ENCODE measurements at places on chromosomes 1 and 21.

DNA sequence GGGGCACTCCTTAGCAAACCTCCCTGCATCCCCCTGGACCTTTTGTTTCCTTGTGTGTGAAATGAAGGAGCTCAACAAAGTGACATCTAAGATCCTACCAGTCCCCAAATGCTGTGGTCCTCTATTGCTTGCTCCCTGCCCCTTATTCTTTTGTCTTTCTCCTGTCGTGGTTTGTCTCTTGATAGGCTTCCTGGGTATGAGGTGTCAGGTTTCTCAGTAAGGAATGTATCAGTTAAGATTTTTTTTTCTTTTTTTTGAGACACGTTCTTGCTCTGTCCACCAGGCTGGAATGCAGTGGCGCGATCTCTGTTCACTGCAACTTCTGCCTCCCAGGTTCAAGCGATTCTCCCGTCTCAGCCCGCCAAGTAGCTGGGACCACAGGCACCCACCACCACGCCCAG is 16.8 kb downstream of the CNIH3 start:
- no peak overlapping the region for H3K4me3 ChIP-seq
- peak overlapping the region; percentile 74 for H3K27ac ChIP-seq
- H3K4me1 ChIP-seq: peaks cover 46% of the 10 kb centered on the region
- no peak for DNase-seq
- no peaks in the 10 kb centered on the region for H3K36me3 ChIP-seq
- H3K27me3 ChIP-seq: peaks cover 6% of the 10 kb centered on the region

- no peaks in the 10 kb centered on the region for H3K36me3 ChIP-seq
- H3K27me3 ChIP-seq: peaks cover 48% of the 10 kb centered on the region
- H3K4me3 ChIP-seq: no peak overlapping the region
- no peak for DNase-seq
- H3K27ac ChIP-seq: no peak overlapping the region
These were observed 41.7 kb upstream of the COA6 start for GRCh38 chr1:234331507-234331906.

GRCh38 chr1:41890825-41891198 is 27.9 kb downstream of the HIVEP3 start:
- DNase-seq: no peak
- no peaks in the 10 kb centered on the region for H3K27me3 ChIP-seq
- H3K36me3 ChIP-seq: no peaks in the 10 kb centered on the region
- peaks cover 14% of the 10 kb centered on the region for H3K4me1 ChIP-seq

DNA sequence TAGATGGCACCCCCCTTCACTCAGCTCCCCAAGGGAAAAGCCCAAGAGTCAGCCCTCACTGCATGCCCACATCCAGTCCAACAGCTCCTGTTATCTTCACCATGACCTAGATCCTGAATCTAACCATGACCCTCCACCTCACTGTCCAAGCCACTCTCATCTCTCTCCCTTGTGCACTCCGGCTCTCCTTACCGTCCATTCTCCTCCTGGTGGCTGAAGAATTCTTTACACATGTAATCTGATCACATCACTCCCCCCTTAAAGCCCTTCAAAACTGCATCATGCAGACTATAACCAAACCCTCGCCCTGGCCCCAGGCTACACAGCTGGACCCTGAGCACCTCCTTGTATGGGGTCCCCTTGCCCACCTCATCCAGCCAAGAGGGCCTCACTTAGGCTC is 14.0 kb upstream of the PAQR7 start:
- H3K27ac ChIP-seq: peak overlapping the region; percentile 96
- no peak overlapping the region for H3K4me3 ChIP-seq
- peaks cover 12% of the 10 kb centered on the region for H3K36me3 ChIP-seq
- peaks cover 42% of the 10 kb centered on the region for H3K4me1 ChIP-seq

DNA sequence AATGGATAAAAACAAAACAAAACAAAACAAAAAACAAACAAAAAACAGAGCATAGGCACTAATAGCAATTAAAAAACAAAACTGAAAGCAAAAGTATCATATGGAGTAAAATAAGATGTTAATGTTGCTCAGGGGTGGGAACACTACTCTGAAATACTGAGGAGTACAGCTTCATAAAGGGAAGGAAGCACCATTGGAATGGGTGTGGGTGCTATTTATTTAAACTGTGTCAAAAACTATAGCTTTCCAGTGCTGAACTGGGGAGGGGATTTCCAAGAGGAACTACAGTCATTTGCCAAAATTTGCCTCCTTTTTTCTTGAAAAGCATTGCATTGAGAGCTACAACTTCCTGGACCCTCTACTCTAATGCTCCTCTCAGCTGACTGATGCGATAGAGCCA is 40.0 kb downstream of the SPTA1 start:
- H3K27me3 ChIP-seq: no peaks in the 10 kb centered on the region
- no peaks in the 10 kb centered on the region for H3K4me1 ChIP-seq
- no peak overlapping the region for H3K4me3 ChIP-seq
- DNase-seq: no peak

DNA sequence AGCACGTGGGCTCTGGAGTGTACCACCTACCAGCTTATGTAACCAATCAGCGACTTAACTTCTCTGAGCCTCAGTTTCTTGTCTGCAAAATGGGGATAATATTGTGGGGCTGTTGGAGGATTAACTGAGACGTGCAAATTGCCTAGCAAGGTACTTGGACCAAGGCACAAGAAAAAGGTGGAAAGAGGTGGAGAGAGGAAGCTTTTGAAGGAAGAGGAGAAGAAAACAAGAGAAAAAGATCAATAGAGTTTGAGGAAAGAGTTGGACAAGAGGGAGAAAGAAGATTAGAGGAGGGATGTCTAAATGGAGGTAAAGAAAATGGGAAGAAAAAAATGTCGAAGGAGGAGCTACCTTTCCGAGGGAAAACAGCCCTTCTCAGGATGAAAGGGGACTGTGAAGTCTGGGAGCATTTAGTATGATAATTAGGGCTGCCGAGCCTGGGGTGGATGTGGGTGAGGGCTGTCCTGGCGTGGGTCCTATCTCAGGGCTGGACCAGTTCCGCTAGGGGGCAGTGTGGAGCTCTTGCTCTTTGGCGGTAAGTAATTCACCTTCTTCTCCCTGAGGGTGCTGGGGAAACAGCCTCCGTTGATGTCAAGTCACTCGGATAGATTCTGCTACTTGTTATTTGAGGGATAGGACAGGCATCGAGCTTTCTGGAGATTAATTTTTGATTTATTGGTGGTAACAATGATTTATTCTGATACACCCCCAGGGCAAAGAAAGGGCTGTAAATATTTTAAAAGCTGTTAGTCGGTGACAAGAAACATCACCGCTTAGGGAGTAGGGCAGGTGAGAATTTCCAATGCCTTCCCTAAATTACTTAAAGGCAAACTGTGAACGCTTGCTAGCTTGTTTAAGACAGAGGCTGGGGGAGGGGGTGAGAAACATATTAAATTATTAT is 79.0 kb upstream of the NFASC start:
- no peak overlapping the region for H3K27ac ChIP-seq
- no peaks in the 10 kb centered on the region for H3K36me3 ChIP-seq
- peak; percentile 53 for DNase-seq
- H3K27me3 ChIP-seq: peaks cover 60% of the 10 kb centered on the region
- no peak overlapping the region for H3K4me3 ChIP-seq

Data from mesothelial cell of epicardium (in vitro differentiated cells).